ENCODE measurements at places on chromosomes 11 and 22.

DNA sequence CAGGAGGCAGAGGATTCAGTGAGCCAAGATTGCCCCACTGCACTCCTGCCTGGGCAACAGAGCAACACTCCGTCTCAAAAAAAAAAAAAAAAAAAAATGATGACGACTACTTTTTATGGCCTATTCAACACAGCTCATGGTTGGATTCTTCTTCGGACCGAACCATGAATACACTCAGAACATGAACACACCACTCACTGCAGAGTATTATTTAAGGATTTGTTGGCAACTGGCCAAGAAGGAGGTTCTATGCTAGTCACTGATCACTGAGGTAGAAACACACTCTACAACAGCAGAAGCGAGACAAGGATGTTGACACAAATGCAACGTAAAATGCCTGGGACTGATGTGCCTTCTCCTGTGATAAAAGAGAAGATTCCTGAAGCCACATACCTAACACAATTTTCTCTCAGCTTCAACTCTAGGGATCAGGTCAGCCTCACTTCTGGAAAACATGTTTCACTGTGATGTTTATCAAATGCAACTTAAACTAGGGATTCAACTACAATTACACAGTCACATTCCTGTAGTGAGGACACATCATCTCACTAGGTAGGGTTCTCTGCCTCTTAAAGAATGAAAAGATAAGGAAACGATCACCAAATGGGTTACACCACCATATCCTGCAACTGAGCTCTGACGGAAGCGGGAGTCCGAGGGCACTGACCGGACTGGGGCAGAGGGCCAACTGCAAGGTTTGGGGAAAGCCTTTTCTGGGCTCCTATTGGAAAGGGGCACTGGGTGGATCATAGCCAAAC is 82.5 kb downstream of the SGSM3 start:
- DNase-seq = no peak

GRCh38 chr22:49971232-49972162 is 10.9 kb downstream of the PIM3 start:
- DNase-seq = peak; percentile 74

GRCh38 chr11:76075716-76076115 is 130.6 kb downstream of the WNT11 start:
- DNase-seq = no peak

DNA sequence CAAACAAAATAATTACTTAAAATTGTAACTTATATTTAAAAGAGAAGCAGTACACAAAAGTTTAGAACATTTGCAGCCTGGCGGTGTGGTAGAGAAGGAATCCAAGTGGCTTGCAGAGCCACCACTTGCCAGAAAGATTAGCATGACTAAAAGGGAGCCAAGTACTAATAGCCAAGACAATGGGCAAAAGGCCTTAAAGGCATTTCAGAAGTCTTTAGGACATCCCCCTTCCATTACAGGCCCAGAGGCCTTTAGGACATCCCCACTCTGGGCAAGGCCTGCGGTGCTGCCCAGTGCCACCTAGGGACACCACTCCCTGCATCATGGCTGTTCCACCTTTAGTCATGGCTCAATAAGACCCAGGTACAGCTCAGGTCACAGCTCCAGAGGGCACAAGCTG is 32.4 kb downstream of the TMEM225 start:
- DNase-seq = no peak

GRCh38 chr11:67321313-67321871 is 18.1 kb downstream of the SSH3 start:
- DNase-seq = no peak

- DNase-seq = no peak
Observed at GRCh38 chr11:85590848-85591483, 36.2 kb downstream of the DLG2 start.

- DNase-seq = no peak
Observed at GRCh38 chr11:94046796-94047195, 25.6 kb downstream of the HEPHL1 start.

DNA sequence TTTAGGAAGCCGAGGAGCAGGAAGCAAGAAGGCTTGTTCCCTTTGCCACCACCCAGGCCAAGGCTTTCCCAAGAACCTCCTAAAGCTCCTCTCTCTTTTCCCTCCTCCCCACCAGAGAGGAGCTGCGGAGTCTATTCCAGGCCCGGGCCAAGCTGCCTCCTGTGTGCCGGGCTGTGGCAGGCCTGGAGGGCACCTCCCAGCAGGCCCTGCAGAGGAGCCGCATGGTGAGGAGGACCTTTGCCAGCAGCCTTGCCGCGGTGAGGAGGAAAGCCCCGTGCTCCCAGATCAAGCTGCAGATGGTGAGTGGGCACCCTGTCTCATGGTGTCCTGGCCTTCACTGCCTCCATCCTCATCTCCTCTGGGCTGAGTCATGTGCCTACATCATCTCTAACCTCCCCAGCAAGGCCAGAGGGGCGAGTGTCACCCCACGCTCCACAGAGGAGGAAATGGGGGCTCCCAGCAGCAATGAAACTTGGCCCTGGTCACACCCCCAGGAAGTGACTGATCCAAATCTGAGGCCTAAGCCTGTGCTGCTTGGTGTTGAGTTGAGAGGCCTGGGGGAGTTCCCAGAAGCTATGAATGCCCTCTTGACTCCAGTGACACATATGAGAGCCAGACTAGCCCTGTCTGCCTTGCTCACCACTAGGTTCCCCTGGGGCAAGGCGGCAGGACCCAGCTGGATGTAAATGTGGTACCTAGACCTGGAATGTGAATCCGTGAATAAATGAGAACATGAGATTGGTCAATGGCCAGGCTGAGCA is 104.2 kb downstream of the MYO18B start:
- no peak for DNase-seq

DNA sequence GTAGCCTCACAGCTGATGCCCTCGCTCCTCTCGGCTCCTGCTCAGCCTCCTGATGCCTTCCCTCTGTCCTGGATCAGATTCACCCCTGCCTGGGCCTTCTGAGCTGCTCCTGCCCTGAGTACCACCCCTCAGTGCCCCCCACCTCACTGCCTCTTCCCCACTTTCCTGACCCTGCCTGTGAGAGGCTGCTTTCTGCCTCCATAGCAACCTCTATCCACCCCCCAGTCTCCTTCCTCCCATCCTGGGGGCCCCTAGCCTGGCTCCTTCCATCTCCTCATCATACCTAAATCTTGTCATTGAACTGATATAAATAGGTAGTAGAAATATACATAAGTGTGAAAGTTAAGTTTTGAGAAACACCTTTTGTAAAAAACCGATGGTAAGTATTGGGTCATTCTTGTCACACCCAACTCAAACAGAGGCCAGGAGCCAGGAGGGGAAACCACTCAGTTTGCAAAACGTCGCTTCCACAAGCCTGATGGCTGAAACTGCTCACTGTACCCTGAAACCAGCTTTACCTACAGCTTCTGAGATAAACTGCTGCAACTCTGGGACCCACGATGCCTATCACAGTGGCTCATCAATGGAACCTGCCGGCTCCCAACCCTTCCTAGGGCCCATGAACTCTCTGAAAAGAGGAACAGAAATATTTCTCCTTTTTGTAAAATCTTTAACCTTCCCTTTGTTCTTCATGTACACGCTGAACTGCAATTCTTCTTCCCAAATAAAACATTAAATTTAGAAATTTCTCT is 4.8 kb upstream of the APOBEC3H start:
- DNase-seq = peak; percentile 36

DNA sequence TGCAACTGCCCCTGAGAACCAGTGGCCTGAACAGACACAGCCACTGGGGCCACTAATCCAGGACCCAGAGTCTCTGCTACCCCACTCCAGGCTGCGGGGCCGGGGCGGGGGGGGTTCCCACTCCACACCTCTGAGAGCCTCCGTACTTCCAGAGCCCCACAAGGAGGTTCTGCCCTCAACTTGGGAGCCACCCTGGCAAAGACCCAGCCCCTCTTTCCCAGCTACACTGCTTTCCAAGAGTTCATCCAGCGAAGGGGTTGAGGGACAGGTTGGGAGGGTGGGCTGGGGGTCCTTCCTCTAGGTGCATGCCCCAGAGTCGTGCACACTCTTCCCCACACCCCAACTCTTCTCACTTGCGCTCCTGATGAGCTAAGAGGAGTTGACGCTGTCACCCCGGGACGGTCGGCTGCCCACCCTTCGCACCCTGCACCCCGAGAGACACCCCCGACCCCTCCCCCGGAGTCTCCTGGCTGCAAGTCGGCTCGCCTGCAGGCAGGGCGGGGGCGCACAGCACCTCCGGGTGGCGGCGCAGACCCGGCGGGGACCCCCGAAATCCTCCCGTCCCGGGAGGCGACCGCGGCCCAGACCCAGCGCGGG is 531 bp downstream of the RAB3IL1 start:
- DNase-seq = no peak

- no peak for DNase-seq
Observed at GRCh38 chr11:112391086-112391485, 130.4 kb upstream of the PLET1 start.

DNA sequence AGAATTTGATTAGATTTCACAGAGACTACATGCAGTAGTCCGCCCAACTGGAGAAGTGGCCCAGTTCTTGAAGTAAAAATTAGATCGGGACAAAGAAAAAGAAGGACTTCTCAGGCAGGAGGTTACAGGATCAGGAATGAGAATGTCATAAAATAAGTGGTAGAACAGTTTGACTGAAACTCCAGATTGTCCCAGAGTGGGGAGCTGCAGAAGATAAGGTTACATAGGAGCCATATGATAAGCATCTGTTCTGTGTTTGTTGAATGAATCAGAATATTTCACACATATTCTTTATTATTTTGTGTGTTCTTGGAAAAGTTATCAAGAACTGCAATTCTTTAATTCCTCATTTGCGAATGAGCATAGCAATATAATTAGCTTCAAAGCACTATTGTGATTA is 210.6 kb downstream of the AASDHPPT start:
- no peak for DNase-seq

GRCh38 chr11:131837562-131837961 is 467.1 kb downstream of the NTM start:
- DNase-seq = no peak

DNA sequence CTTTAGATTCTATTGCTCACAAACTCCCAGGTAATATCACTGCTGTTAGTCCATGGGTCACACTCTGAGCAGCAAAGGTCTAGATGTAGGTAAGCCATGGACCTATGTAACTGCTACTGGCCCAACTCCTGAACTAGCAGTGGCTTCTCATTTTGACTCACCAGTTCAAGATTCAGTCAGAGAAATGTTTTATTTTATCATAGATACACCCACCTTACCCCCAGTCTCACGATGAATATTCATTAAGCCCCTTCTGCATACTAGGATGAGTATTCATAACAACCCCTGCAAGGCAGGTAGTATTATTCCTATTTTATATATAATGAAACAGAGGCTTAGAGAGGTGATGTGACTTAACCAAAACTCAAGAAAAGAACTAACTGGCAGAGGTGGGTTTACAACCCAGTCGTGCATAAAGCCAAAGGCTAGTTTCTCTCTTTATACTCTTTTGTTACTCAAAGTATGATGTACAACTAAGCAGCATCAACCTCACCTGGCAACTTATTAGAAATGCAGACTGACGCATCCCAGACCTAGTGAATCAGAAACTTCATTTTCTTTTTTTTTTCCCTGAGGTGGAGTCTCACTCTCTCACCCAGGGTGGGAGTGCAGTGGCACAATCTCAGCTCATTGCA is 957.6 kb upstream of the CCDC90B start:
- DNase-seq = no peak

- peak; percentile 57 for DNase-seq
Observed at GRCh38 chr11:9265211-9266131, at the start of gene DENND5A. Gene DENND5A, minus strand, starts transcription at chr11:9265350. Its CDS starts 281 bp downstream, at chr11:9265069.

DNA sequence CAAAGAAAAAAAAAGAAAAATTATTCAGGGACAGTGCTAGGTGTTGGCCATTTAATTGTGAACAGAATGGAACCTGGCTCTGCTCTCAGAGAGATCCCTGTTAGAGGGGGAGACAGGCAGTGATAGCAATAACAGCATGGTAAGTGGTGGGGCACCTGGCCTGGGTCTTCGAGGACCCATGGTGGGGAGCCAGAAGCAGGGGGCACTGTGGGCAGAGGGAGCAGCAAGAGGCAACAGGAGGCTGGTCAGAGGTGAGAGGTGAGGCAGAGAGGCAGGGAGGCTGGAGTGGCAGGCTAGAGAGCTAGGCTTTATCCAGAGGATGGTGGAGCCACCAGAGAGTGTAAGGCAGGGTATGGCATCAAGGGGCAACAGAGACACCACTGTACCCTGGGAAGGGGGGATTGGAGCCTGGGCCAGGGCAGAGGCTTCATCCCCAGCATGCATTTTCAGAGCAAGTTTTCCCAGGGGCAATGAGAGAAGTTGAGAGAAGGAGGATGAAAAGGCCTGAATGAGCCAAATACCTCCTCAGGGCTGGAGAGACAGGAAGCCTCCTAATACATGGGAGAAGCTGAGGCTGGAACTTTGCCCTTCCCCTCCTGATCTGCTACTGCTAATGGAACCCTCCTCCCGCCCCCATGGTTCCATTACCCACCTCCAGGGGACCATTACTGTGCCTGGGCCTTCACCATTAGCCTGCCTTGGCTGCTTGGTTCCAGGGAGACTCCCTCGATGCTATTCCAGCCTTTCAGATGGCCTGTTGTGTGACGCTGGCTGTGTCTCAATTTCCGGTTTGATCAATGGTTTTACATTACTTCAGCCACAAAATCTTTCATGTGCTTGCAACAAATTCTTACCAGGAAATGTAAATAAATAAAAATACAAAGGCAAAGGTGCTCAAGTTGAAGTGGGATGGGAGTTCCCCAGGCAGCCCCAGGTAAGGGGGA is 2.6 kb upstream of the P2RY2 start:
- DNase-seq = no peak

All from stimulated activated CD4-positive, alpha-beta T cell treated with anti-CD3 and anti-CD28 coated beads, Interleukin-4, amount 100 ng/mL, for 24 hours (primary cell).